ENCODE measurements at places on chromosomes 2 and 18.

DNA sequence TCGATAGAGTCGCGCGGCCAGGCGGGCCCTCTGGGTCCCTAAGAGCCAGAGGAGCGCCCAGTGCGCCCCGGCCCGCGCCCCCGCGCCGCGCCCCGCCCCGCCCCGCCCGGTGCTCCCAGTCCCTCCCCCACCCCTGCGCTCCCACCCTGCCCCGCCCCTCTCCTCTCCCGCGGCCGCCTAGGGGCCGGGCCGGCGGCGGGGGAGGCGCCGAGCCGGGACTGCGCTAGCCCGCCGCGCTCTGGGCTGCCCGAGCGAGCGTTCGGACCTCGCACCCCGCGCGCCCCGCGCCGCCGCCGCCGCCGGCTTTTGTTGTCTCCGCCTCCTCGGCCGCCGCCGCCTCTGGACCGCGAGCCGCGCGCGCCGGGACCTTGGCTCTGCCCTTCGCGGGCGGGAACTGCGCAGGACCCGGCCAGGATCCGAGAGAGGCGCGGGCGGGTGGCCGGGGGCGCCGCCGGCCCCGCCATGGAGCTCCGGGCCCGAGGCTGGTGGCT lies at the start of gene GPC1:
Gene GPC1 (plus strand): TSS at position 207 of the 491 bp plus-strand sequence. CDS start 256 bp downstream, at position 463.
- DNase-seq: peak; percentile 25

DNA sequence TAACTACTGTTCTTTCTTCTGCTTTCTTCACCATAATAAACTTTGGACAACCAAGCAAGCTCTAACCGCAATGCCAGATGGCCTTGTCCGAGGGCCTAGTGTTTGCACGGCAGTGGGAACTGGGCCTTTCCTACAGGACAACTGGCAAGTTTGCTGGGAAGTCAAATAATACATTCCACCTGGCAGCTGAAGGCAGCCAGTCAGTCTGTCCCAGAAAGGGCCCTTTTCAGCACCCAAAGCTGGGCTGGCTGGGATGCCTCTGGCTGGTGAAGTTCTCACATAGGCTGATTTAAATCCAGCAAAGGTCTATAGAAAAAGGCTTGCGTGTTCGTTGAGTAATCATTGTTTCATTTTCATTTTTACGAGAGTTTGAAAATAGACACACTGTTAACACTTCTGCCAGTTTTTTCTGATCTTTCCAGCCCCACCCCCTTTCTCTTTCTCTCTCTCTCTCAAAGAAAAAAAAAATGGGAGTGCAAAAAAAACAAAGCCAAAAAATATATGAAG lies 110.0 kb upstream of the EPAS1 start:
- no peak for DNase-seq

GRCh38 chr2:167637741-167638140 lies 609.7 kb downstream of the STK39 start:
- no peak for DNase-seq

DNA sequence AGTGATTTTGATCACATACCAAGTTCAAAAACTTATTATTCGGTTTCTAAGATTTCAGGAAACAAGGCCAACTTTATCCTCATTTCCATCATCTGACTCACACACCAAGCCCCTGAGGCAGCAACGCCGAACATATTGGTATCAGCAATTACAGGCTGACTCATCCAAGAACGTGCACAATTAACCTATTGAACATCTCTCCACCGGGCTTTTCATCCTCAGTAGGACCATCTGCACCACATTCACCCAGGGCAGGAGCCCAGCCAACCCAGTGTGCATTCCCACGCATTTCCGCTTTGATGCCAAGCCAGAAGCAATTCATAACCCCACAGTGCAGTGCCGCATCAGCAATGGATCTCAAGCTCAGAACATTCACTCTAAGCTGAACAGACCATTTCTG lies 52.9 kb downstream of the SCG2 start:
- no peak for DNase-seq

DNA sequence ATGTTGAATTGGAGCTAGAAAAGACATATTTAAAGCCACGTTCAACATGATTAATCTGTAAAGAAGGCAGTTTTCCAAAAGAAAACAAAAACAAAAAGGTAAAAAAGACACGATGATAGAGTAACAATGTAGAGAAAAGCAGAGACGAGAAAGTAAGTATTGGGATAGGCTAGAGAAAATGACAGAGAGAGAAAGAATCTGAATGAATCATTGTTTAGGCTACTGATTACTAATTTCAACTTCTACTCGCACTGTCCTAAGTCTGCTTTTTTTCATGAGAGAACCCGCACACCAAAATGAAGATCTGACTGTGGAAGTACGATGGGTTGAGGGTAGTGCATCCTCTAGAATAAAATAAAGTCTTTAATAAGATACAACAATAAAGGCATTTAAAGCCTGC lies 1599.2 kb upstream of the TMEFF2 start:
- DNase-seq: no peak
